ENCODE measurements at places on chromosomes 4 and X.
A peak's percentile ranks its signal among the peaks of the same experiment; 100 is the strongest.

DNA sequence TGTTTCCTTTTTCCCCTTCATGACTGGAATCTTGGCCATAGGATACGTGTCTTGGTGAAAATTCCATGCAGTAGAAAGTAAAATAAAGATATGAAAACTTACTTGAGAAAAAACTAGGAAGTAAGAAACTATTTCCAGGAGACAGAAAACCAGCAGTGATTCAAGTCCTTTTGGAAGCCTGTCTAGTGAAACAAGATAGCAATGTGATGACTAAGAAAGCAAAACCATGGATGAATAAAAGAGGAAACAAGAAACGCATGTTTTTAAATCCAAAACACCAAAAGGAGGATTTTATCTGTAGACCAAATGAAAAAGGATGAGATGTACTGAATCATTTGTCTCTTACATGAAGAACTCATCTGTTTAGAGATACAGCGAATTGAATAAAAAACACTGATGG is 1430.0 kb downstream of the ARAP2 start:
- DNase-seq: peak; percentile 74

DNA sequence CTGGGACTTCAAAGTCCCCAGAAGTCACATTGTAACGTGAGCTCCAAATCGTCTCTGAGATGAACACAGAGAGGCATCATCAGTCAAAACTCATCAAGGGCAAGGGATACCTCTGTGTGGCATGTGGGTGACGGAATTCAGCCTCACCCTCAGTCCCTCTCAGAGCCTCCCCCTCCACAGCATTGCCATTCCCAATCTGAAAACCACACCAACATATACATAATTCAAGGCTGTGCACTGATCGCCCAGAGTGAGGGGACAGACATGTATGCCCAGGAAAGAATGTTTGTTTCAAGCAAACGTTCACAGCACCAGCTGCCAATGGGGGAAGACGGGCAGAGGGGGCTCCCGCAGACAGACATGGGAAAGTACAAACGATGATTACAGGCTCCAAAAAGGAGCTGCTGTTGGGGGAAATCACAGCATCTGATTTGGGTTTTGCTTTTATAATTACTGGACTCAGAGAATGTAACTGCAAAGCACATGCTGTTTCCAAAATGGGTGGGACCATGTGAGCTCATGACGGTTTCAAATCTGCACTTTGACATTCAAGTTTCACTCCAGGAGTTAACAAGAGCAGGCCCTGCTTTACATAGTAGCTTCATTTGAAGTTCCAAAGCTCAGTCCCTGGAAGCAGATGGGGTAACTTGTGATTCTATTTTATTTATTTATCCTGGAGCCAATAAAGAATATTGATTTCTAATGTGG is 88.3 kb downstream of the CLCN4 start:
- no peak for DNase-seq

- no peak for DNase-seq
Measured at GRCh38 chrX:73847991-73848390, 285.0 kb downstream of the CHIC1 start.

DNA sequence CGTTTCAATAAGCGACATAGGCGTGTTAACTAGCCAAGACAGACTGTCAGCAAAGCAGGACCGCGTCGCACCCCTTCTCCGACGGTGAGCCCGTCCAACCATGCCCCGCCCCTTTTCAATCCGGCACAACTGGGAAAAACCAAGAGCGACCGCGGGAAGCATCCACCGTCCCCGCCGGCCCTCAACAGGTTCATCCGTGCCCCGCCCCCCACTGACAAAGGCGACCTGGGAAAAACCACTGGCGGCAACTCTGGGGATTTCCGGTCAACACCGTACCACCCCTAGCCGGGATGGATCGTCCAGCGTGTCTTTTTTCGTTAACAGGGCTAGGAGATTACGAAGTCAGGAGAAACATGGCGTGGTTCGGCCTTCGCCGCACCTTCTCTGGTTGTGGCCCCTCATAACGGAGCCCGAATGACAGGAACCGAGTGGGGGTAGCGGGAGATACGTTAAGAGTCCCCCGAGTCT is 377 bp downstream of the TIMM17B start:
- DNase-seq: peak; percentile 70

DNA sequence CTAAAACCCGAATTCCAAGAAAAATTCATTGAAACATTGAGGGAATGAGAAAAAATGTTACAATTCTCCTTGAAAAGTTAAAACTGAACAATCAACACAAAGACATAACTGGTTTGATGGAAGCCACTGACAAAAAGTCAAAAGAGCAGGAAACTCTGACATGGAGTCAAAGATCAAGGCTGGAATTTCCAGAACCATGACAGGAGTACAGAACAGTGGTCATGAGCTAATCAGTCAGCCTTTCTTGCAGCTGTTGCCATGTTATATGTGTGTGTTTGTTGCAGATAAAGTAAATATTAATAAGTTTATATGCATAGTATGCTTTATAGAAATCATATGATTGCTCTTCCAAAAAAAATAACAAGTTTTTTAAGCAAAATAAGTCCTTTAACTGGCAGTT is 184.7 kb upstream of the HCCS start:
- peak; percentile 18 for DNase-seq

DNA sequence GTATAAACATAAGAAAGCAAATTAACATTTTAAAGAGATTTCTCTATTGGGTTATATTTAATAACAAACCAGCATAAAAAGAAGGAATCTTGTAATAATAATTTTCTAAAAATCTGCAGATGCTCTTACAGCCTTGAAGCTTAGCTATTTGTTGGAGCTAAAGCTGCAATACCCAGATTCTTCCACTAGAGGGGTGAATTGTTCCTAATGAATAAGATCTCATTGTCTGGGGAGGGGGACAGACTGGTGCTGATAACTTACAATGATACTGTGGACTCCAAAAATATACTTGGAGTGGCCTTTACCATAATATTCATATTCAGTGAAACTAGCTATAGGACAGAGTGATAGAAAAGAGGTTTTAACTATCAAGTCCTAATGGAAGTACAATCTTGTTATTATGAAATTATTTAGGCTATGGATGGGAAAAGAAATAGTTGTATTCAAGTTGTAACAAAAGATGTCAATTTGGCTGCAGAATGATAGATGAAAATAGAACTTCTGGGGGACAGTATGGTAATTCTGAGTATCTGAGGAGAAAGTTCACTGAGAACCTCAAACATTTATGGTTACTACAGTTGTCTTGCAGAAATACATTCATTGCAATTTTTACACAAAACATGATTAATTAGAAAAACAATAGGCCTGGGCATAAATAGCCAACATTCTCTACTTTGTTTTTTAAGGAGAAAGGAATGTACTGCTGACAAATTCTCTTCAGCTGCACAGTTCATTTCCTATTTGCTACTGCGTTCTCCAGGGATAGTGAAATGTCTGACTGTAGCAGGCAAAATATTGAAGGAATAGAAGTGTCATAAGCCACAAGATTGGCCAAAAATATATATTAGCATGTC is 443.3 kb downstream of the GBA3 start:
- peak; percentile 82 for DNase-seq

DNA sequence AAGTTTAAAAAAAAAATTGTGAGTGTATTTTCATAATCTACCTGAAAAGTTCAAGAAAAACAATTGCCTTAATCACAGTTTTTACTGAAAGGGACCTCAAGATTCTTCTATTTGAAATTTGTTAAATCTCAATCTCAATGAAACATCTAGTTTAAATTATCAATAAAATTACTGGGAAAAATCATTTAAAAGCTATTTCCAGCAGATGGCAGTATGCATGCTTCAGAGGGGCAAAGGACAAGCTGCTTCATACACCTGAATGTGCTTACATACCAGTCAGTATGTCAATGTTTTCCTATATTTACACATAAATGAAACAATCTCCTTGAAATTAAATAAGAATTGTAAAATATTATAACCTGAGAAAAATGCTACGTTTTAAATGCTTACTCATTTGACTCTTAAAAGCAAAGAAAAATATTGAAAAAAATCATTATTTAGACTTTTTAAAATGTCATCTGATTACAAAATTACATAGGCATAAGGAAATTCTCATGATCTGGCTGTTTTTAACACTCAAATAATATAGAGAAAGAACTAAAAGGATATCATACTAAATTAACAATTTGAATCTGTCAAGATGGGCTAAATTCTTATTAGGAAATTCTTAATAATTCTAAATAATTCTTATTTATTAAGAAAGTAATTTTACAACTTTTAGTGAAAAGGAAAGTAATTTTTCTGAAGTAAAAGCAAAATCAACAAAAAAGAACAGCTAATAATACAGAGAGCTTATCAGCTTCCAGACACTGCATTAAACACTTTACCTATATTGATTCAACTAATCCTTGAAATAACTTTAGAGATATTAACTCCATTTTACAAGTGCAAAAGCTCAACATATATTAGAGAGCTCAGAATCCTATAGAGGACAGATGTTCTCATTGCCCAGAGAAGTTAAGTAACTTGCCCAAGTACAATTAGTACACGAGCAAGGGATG is 242.1 kb downstream of the ADAMTS3 start:
- DNase-seq: peak; percentile 38

DNA sequence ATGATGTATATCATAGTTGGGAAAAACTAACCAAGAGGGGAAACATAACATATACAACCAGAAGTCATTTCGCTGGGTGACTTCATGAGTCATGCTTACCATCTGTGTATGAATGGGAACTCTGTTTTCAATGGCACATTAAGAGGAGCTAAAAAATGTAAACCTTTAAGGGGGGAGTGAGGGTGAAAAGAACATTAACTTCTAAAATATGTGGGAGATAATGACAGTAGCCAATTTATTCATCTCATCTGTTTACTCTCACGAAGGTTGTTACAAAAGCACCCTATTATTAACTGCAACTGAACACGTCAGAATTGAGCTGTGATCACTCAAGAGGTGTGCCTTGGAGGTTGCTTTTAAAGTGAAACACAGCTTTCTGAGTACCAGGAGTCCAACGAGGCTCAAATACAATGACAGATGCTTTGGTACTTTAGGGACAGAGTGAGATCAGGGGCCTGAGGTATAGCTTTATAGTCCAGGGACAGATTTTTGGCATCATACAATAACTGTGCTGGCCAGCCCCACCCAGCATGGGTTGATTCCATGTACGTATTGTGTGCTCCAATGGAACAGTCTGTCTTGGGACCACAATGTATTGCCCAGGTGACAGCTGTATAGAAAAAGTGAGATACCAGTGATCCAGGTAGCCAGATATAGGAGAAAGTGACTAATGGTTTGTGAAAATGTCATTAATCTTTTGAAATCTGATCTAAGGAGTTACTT is 107.3 kb downstream of the AMMECR1 start:
- peak; percentile 89 for DNase-seq

DNA sequence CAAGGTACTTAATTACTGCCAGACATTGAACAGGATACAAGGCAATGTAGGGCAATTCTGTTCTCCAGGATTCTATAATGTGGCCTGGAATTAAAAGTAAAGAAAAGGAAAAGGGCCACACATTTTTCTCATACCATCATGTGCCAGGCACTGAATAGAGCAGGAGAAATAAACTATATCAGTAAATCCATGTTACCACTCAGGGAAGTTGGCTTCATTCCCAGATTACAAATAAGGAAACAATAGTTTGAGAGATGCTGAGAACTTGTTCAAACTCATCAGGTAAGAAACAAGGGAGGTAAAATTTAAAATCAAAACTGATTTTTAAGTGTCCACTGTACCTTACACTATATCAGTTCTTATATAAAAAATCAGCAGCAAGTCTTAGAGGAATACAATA is 645.0 kb upstream of the ATOH1 start:
- no peak for DNase-seq

DNA sequence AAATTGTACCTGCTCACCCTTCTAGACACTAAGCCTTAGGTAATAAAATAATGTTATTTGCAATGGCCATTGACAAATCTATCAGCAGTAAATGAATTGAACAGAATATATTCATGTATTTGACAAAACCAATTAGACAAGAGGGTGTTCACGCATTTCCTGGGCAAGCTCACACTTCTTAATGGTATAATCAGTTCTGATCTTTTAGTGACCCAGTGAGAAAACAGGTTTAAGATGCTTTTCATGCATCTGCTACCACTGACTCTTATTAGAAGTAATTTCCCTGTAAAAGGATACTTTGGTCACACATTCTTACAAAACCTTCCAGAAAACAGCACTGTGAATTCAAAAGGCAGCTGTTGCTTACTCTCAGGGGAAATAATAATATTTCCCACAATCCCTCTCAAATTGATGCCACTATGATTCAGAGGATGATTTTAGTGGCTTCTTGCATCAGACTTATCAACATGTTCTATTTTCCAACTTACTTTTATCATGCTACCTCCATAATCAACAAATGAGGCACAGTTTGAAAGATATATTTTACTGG is 313.9 kb upstream of the NWD2 start:
- no peak for DNase-seq

- no peak for DNase-seq
Measured at GRCh38 chr4:138961129-138961528, 54.5 kb upstream of the NOCT start.

DNA sequence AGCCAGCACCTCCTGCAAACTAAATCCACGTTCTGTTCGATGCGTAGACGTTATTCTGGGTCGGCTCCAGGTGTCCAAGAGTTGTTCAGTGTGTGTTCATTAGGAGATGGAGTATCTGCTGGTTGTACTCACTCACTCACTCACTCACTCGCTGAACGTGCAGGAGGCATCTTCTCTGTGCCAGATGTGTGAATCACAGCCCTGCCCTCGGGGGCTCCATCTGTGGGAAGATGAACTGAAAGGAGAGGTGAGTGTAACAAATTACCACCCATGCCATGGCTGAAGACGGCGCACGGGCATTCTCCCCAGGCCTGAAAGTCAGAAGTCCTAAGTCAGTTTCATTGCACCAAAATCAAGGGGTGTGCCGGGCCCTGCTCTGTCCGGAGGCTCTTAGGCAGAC is 16.1 kb downstream of the NSG1 start:
- DNase-seq: no peak

GRCh38 chr4:118683513-118683912 is 1.7 kb upstream of the METTL14 start:
- peak; percentile 8 for DNase-seq

DNA sequence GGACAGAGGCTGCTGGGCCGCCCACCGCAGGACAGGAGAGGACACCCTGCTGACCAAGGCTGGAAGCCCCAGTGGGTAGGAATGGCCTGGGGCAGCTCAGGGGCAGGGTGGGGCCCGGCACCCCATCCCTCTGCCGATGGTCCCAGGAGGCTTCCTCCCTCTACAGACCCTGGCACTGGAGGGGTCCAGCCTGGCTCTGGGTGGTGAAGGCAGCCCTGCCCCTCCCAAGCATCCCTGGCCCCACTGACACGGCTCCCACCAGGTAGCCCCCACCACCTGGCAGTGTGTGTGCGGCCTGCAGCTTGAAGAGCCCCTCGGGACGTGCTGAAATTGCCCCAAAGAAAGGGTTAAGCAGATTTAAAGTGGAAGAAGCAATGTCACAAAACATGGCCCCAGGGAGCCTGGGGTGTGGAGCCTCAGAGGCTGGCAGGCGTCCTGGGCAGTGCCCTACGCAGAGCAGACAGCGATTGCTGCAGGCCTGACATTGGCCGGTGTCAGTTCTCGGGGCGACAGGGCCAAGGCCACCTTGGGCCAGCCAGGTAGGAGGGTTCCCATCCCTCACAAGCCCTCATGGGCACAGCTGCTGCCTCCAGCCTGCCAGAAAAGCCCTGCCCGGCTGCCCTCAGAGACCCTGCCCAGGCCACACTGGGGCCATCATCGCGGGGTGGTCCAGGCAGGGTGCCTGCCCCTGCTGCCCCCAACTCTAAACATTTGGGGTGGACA is 80.5 kb downstream of the FAM53A start:
- no peak for DNase-seq

- no peak for DNase-seq
Measured at GRCh38 chr4:80841587-80842281, 188.8 kb upstream of the BMP3 start.
